ENCODE measurements at places on chromosomes 2 and 18. TPM values are rescaled to one million over a fixed set of nuclear protein-coding genes. Genes with fewer than 3 reads are reported as not detected.

Gene CCL20
- total RNA-seq = not detected

Gene TMEM17
- total RNA-seq = 1.0 TPM

Gene OSR1
- 10.4 TPM for total RNA-seq

Gene MAP3K2
- total RNA-seq = 21.9 TPM

Gene FASTKD2
- 35.0 TPM for total RNA-seq

Gene GAD1
- 0.52 TPM for total RNA-seq

Gene FSHR
- 0.52 TPM for total RNA-seq

Gene FHL2
- 66.3 TPM for total RNA-seq

Gene TFPI
- total RNA-seq = 47.0 TPM

Gene SH2D6
- not detected for total RNA-seq

Gene SPP2
- total RNA-seq = not detected

Data from skeletal muscle tissue (tissue), 5 donors.